Stimulated activated CD8-positive, alpha-beta memory T cell treated with anti-CD3 and anti-CD28 coated beads, Interleukin-2, amount 100 ng/mL, for 1 hour (primary cell): ENCODE measurements at places on chromosomes 1 and 21.

DNA sequence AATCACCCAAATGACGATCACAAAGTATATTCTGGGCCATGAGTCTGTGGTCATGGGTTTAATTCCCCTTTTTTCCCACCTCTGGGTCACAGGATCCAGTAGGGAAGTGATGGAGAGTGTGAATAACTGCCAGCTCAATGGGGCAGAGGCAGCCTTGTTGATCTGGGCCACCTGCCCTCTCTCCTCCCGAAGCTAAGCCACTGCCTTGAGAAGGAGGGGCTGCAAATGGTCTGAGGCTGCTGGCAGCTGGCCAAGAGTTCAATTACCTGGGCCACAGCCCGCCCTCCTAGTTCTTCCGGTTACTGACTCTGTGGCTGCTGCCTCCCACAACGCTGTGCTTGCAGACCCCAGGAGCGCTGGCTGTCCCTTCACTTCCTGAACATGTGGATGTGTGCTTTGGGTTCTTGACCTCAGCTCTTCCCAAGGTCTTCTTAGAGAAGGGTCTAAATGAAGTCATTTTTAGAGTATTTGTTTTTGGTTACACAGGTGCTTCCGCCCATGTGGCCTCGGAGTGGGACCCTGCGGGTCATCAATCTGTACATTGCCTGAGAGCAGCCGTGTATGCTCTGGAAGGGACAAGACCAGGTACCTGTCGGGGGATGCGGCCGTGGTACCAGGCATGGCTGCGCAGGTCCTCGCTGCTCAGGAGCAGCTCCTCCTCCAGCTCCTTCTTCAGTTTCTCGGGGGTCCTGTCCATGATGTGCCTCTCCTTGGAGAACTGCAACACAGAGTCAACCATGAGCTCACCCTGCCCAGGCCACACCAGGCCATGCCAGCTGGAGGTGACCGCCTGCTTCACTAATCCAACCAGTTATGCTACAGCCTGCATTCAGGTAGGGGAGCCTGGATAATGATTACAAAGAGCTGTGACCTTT, 89.7 kb downstream of the BCAR3 start:
- no peak for DNase-seq

DNA sequence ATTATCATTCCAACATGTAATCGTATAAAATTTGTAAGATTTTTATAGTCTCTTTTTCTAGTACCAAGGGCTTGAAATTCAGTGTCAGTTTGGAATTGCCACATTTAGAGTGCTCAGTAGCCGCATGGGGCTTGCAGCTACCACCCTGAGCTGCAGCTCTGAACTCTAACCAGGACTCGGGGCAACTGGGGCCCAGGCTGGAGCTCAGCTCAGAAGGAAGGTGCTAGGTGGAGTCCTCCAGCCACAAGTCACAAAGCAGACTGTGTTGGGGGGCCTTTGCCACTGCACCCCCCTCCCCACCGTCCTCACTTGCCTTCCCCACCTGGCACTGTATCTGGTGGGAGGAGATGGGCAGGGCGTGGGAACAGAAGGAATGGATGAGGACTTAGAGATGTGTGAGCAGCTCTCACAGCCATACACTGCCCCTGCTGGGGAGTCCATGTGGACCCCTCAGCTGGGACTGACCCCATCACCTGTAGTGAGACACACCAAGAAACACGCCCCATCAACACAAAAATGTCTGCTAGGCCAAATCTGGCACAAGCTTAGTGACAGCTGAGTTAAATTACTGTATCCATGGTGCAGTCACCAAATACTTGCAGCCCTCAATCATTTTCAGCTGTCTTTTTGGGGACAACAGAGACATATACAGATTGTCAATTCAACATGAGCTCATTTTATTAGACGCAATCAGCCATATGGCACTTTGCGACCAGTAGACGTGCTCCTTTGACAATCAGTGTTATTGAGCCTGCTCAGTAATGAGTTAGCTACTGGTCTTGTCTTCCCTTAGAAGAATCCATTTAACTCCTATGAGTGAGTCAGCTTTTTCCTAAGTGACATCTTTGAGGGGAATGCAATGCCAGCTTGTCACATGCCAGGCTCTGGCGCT, 241.7 kb upstream of the RAB4A start:
- DNase-seq, result no peak

DNA sequence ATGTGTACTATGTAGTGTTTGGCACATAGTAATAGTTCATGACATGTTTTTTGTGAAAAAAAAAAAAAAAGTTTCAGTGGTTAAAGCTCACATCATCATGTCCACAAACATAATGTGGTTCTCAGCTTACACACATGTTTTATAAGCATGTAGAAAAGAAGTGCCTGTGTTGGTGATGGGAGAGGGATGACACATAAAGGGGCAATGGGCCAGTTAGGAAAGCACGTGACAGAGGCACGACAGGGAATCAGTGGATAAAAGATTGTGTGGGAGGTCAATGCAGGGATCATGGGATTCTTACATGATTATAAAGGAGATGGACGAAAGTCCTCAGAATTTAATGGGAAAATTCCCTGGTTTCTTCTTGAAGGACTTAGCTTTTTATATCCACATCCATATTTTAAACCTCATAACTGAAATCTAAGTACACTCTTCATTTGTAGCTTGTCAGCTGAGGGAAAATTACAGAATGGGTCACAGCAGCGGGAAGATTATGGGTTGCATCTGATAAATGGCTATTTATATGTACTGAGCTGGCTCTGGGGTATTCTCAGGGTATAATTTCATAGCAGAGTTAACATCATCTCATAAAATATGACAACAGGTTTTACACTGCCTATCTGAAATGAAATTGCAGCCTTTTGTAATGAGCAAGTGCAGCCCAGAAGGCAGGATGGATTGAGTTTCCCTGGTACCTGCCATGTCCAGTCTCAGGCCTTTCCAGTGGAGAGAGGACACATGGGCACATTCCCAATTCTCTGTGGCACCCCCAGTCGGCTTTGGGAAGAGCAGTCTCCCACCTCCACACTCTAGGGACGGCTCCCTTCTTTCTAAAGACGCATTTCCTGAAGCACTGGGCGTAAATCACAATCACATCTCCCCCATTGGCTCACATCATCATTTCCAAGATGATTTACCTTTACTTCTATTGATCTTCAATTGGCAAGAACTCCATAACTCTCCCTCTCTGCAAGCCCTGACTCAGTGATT, 42.3 kb upstream of the NHLH2 start:
- no peak for DNase-seq

- DNase-seq, result no peak
Measured at GRCh38 chr1:65317866-65318653, 8.7 kb downstream of the DNAJC6 start.

DNA sequence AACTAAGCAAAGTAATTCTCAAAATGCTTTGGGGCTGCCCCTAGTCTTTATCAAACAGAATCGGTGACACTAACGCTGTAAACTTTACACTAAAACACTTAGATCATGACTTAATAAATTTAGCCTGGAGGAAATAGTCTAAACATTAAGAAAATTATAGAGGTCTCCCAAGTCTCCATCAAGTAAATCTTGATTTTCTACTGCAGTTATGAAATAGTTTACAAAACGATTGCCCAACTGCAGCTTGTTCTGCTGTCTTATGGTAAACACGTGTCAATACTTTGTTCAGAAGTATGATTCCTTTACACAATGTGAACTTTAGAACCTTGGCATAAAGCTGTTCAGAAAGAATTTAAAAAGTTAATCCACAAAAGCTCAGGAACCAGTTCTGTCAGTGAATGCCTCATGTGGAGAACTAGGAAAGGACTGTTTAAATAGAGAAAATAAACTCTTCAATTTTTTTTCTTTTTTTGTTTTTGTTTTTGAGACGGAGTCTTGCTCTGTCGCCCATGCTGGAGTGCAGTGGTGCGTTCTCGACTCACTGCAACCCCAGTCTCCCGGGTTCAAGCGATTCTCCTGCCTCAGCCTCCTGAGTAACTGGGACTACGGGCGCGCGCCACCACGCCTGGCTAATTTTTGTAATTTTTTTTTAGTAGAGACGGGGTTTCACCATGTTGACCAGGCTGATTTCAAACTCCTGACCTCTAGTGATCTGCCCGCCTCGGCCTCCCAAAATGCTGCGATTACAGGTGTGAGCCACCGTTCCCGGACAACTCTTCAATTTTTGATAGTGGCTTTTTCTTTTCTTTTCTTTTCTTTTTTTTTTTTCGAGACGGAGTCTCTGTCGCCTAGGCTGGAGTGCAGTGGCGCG, 1.6 kb downstream of the DDI2 start:
- no peak for DNase-seq

- no peak for DNase-seq
Measured at GRCh38 chr1:239886266-239886665, 205.4 kb upstream of the FMN2 start.

GRCh38 chr1:86068841-86069756, 87.5 kb downstream of the COL24A1 start:
- no peak for DNase-seq

DNA sequence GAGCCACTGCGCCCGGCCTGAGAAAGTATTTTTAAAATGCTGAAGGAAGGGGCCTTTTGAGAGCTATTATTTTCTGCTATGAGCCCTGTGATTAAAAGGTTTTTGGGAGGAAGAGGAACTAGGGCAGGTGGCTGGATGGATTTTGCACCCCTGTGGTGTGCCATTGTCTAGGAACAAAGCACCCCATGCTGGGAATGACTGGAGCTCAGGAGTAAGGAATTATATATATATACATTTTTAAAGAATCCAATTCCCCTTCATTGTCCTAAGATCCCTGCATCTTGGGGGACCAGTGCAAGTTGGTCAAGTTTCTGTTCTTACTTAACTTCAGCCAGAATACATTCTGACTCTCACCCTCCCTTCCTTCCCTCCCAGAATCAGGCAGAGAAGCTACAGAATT, 91.6 kb downstream of the ZNF648 start:
- DNase-seq, result no peak

DNA sequence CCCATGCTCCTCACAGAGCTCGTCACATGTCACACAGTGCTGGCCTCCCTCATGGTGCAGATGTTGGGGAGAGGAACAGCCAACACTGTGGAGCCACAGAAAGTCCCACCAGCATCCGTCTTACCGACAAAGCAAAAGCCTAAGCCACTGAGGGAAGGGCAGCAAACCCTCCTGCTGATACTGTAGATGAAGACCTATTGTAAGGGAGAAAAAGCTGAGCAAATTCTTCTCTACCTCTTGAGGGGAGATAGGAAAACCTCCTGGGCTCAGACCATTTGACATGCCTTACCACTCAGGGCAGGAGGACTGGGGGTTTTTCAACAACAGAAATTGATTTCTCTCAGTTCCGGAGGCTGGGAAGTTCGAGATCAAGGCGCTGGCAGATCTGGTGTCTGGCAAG, 95.9 kb downstream of the WDR64 start:
- DNase-seq, result no peak

DNA sequence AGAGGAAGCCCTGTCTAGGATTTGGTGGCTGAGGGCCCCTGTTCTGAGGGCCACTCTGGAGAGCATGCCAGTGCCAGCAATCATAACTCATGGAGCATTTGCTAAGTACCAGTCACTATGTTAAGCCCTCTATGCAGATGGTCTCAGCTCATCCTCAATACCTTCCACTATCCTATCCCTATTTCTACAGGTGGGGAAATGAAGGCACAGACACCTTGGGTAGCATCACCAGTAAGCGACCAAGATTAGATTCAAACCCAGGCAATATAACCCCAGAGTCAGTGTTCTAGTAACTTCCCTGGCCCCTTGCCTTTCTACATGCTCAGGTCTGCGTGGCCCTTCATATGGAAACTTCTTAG, 7.9 kb upstream of the NBPF1 start:
- no peak for DNase-seq

GRCh38 chr1:227886993-227887696, 60.6 kb downstream of the WNT9A start:
- DNase-seq, result no peak

GRCh38 chr1:58785442-58786058, 1.7 kb upstream of the JUN start:
- DNase-seq, result no peak

DNA sequence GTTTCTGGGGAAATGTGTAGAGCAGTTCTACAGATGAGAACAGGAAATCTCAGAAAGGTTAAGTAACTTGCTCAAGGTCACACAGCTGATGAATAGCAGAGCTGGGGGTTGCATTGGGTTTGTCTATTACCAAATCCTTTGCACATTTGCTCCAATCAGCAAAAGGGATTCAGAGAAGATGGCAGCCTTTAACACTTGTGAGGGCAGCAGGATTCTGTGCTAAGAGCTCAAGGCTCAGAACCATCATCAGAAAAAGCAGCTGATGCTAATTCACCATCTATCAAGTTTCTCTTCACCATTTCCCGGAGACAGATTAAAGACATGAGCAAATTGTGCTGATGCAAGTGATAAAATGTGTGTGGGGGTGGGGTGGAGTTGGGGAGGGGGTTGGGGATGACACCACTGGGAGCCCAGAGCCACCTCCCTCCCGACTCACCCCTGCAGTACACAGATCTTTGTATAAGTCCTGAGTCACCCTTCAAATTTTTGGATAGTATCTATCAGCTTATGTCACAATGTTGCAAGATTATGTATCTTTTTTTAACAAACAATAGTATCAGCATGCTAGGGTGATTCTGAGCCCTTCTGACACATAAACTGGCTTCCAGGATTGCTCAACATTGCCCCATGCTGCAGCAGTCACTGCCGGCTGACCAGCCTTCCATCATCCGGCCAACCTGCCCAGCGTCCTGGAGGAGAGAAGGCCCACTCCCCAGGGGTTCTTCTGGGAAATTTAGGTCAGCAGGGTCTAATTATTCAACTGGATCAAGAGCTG, 2.8 kb upstream of the SPSB1 start:
- no peak for DNase-seq

- no peak for DNase-seq
Measured at GRCh38 chr1:246214708-246215509, 292.2 kb downstream of the SMYD3 start.

GRCh38 chr1:31822766-31823165, 6.9 kb upstream of the SPOCD1 start:
- no peak for DNase-seq

DNA sequence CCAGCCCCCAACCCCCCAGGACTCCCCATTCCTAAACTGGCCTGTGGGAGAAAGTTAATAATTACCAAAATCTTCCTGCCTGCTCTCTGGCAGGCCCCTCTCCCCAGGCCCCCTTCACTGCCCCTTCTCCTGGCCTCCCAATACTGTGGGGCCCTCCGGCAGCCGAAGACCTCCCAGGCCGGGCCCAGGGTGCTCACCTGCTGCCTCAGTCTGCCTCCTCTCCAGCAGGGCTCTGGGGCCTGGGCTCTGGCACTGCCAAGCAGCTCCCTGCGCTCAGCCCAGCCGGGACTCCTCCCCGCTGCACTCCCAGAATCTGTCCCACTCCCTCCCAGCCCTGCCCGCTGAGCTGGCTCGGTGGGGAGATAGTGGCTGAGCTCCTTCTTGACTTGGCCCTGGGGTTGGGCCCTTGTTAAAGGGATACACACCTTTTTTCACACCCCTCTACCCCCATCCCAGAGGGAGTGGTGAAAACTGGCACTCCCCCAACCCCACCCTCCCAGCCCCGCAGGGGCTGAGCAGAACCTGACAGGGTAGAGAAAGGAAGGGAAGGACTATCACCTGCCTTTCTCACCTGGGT, at the start of gene S100A16:
TSS of gene S100A16 (minus strand) at position 383 of the 577 bp plus-strand sequence. CDS start 4,986 bp downstream, outside the sequence.
- no peak for DNase-seq

DNA sequence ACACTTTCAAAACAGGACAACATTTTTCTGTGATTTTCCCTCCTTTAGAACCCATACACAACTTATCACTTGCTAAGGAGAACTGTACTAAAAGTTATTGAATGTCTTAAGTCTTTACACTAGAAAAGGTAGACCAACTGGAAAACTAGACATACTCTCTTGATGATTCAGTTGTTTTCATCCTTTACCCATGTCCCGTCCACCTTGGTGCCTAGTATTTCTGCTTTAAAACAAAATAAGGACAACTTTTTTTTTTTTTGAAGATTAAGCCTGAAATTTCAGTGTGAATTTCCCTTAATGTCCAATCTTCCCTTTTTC, 4.5 kb downstream of the CDKN2C start:
- DNase-seq, result no peak

GRCh38 chr1:153081736-153082135, 10.3 kb upstream of the SPRR2B start:
- no peak for DNase-seq
